GM12864 (cell line): ENCODE measurements at places on chromosomes 2 and 18.

DNA sequence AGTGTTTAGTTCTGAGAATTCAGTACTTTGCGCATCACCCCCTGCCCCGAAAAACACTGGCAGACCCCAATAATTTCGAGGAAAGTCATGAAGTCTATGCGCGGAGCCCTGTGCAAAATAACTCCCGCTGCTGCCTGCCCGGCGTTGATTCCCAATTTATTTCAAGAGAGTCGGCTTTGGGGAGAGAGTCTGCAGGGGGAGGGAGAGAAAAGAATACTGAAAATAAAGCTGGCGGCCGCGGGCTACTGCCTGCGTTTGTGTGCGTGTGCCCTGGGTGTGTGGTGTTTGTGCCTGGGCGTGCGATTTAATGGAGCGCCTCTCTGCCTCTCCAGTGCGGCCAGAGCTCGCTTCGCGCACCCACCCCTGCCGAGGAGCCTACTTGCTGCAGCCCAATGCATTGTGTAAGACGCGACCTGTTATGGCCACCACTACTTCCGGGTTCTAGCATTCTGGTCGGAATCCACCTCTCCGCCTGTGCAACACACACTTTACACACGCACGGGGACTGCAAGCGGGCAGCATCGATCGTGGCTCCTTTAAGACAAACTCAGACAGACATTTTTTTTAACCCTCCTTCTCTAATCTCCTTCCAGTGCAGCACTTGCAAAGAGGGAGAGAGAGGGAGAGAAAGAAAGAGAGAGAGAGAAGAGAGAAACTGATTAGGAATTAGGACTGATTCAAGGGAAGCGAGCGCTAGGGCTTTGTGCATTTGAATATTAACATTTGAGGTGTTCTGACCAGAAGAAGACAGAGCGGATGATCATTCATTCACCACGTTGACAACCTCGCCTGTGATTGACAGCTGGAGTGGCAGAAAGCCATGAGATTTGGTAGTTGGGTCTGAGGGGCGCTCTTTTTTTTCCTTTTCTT is at the start of gene MEIS1:
Gene MEIS1, plus strand, starts transcription at position 447 of the 870 bp plus-strand sequence. CDS start 732 bp downstream, outside the sequence.
- peak; percentile 24 for DNase-seq

DNA sequence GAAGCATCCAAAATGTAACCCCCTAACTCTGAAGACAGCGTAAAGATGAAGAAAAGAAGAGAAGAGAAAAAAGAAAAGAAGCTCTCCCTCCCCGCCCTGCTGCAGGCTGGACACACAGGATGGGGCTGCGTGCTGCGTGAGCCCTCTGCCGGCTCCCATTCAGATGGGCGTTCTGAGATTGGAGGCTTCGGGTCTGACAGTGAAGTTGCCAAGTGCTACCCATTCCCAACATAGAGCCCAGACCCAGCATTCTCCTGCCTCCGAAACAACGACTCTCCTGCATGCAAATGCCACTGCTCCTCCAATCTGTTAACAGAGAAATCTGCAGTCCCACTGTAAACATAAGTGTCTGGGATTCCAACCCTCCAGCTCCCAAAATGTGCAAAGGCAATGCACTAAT is 234.9 kb downstream of the BCL11A start:
- DNase-seq = no peak

GRCh38 chr2:236946871-236947270 is 138.8 kb upstream of the COPS8 start:
- no peak for DNase-seq

DNA sequence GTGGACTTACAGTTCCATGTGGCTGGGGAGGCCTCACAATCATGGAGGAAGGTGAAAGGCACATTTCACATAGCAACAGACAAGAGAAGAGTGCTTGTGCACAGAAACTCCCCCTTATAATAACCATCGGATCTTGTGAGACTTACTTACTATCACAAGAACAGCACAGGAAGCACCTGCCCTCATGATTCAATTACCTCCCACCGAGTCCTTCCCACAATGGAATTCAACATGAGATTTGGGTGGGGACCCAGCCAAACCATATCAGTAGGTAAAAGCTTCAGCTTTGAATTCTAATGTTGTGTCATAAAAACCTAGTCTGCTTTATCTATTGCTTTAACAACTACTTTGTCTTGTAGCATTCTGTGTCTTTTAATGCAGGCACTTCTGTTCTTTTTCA is 140.4 kb upstream of the PIK3C3 start:
- DNase-seq = no peak

GRCh38 chr18:31710826-31711225 is 26.4 kb upstream of the B4GALT6 start:
- DNase-seq = no peak

GRCh38 chr2:5725794-5726463 is 33.7 kb downstream of the SOX11 start:
- DNase-seq = no peak

GRCh38 chr2:223854741-223855140 is 17.4 kb upstream of the AP1S3 start:
- no peak for DNase-seq

GRCh38 chr18:24071029-24071428 is 56.5 kb downstream of the TTC39C start:
- DNase-seq = no peak

DNA sequence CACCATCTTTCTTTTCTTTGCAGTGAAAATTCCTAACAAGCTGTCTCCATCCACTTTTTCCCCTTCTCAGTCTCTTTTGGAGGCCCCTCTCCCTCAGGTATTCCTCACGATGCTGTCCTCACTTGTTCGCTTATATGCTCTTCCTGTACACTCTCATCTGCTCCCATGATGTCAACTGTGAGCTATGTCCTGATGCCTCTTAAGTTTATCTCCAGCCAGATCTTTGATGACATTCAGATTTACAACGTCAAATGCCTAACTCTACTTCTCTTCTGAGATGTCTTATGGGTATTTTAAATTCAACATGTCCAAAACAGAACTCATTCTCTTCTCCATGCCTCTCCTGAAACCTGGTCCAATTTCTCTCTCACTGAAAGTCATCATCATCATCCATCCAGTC is 55.1 kb upstream of the SERTAD2 start:
- no peak for DNase-seq

- DNase-seq = no peak
Observed at GRCh38 chr2:98634406-98635092, 26.2 kb downstream of the UNC50 start.

DNA sequence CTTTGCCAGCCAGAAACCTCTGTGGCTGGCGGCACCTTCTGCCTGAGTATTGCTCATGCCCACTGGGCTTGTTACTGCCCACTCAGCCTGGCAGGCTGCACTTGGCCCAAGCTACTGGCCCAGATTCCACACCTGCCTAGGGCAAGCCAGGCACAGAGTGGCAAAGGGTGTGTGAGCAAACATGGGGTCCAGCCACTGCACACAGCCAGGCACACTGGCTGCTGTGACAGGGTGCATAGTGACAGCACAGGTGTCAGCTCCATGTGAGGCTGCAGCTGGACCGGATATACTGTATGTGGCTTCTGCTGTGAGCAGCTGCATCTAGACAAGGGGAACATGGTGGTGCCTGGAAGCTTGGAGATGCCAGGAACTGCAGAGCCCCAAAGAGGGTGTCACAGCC is 113.9 kb downstream of the COPS8 start:
- no peak for DNase-seq

DNA sequence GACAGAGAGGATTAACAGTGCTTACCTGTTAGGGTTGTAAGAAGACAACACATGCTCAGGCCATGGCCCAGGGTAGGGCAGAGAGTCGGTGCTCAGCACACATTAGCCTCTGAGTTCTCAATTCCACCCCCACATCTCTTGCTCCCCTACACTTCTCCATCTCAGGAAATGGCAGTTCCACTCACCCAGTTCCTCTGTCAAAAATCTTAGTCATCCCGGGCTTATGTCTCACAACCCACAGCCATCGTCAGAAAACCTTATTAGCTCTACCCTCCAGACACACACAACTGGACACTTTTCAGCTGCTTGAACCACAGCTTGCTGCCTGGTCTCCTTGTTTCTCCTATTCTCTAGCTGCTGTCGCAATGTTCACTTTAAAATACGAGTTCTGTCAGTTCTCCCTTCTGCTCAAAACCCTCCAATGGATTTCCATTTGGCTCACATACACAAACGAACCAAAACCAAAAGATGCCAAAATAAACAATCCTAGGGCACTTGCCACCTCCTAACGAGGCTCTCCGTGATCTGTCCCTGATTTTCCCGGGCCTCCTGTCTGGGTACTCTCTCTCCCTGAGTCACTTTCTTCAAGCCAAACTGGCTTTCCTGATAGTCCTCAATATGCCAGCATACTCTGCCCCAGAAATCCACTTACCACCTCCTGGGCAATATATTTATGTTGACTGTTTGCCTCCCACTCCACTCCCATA is 89.7 kb downstream of the KCTD1 start:
- peak; percentile 66 for DNase-seq

GRCh38 chr2:224284134-224284946 is 117.6 kb downstream of the FAM124B start:
- DNase-seq = no peak

DNA sequence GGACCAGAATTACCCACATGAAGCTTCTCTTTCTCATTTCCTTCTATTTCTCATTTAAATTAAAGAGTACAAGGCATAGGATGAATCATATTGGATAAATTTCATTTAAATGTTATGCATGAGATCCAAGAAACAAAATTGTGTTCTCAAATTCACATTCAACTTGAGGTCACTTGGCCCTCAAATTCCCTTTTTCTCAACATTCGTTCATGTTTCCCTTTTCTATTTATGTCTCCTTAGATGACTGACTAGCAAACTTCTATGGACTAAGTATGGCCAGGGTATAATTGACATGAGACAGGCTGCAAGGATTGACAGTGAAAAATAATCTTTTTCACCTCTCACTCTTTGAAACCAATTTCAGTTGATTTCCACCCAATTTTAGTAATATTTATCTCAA is 4.0 kb upstream of the LDLRAD4 start:
- no peak for DNase-seq

GRCh38 chr2:102558463-102558862 is 60.9 kb upstream of the SLC9A2 start:
- no peak for DNase-seq

DNA sequence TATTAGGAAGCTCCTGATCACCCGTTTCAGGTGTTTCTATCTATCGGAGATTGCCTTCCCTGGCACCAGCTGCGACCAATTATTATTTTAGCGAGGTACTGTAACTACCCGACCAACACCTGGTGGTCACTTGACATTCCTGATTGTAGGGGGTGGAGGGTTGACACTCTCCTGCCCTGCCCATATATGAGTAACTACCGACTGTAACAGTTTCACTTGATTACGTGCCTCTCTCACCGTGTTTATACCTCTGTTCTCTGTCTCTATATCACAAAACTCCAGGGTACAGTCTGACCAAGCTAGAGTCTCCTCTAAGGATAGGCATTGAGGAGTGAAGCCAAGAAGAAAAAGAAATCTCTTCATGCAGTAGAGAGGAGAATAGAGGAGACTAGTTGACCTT is 268.0 kb upstream of the LRATD1 start:
- no peak for DNase-seq

- no peak for DNase-seq
Observed at GRCh38 chr2:231936491-231936890, 10.3 kb upstream of the NPPC start.

DNA sequence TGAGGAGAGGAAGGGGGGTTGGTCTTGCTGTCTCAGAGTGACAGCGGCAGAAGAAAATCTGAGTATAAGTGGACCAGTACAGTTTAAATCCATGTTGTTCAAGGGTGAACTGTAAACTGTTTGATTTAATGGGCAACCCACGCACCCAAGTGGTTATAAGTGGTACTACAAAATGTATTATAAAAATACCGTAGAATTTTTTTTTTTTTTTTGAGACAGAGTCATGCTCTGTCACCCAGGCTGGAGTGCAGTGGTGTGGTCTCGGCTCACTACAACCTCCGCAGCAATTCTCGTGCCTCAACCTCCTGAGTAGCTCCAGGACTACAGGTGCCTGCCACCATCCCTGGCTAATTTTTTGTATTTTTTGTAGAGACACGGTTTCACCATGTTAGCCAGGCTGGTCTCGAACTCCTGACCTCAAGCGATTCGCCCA is 2.1 kb upstream of the CHCHD5 start:
- DNase-seq = no peak

GRCh38 chr2:18824325-18824790 is 235.0 kb upstream of the NT5C1B start:
- no peak for DNase-seq

GRCh38 chr2:100292022-100292580 is 30.2 kb downstream of the LONRF2 start:
- no peak for DNase-seq

GRCh38 chr2:178892751-178893625 is 85.8 kb upstream of the TTN start:
- DNase-seq = no peak

DNA sequence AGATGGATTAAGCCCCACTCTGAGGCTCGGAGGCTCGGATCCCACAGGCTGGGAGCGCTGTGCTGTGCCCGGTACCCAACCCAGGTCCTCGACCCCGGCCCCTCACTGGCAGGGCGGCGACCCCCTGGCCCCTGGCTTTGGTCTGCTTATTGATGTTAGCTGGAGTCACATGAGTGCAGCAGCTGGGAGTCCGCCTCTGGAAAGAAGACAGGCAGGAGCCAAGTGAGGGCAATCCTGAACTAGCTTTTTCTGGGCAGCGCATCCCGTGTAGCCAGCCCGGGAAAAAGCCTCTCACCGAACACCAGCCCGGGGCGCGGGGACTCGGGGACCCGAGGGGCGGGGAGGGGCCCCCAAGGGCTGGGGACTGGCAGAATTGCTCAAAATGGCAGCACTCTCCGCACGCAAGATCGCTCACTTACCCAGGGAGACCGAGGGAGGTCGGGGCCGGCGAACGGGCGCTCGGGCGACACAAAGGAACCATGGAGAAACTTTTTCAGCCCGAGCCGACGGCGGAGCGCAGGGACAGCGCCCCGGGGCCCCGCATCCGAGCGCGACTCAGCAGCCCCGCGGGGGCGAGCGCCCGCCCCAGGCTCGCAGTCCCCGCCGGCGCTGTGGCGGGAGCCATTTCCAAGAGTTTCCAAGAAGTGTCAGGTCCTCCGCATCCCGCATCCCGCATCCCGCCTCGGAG is 567 bp downstream of the TMEM200C start:
- no peak for DNase-seq

DNA sequence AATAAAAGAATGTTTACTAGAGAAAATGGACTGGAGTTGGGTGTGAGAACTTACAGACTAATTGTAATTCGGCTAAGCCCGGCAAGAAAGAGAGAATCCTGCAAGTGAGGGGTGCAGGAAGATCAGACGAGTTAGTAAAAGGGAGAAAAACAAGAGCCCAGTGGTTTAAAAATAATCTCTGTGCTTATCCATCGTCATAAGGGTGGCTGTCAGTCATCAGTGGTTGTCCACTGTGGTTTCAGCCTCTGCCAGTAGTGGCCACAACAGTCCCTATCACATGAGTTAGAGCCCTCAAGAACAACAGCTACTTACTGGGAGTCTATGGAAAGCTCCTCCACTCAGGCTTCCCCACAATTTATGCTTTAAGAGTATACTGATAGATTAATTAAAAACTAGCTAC is 239.8 kb downstream of the SETBP1 start:
- no peak for DNase-seq

- DNase-seq = no peak
Observed at GRCh38 chr2:239724194-239724849, 300.8 kb downstream of the NDUFA10 start.

DNA sequence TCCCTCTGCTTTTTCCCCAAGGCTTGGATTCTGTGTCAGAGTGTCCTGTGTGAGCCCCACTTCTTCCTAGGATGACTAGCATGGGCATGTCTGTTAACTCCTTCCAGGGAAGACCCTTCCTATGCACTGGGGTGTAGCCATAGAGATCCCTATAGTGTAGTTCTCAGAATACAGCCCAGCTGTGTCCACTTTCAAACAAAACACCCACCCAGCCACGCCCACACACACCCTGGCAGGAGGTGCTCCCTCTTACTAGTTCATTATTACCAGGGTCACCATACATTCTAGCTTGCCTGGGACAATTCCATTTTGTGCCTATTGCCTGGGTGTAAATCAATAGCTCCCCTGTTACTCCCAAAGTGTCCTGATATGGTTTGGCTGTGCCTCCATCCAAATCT is 195.6 kb downstream of the MYCN start:
- no peak for DNase-seq
